ENCODE measurements at places on chromosomes 5 and 9.

GRCh38 chr5:171633776-171634470, 151.7 kb upstream of the SMIM23 start:
- DNase-seq: no peak

DNA sequence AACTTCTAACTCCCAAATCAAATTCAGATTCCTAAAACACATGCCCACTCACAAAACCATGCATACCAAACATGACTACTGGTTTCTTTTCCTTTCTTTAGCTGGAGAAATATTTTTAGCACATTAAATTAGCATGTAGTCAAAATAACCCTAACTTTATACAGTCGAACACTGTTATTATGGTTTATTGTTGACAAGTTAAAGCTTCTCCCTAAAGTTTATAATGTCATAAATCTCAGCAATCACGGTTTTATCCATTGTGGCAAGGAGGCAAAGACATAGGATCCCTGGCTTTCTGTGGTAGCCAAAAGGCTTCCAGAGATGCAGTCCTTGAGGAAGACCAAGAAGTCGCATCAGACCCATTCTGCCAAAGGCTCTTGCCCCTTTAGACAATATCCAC, 27.5 kb downstream of the ARL15 start:
- no peak for DNase-seq

DNA sequence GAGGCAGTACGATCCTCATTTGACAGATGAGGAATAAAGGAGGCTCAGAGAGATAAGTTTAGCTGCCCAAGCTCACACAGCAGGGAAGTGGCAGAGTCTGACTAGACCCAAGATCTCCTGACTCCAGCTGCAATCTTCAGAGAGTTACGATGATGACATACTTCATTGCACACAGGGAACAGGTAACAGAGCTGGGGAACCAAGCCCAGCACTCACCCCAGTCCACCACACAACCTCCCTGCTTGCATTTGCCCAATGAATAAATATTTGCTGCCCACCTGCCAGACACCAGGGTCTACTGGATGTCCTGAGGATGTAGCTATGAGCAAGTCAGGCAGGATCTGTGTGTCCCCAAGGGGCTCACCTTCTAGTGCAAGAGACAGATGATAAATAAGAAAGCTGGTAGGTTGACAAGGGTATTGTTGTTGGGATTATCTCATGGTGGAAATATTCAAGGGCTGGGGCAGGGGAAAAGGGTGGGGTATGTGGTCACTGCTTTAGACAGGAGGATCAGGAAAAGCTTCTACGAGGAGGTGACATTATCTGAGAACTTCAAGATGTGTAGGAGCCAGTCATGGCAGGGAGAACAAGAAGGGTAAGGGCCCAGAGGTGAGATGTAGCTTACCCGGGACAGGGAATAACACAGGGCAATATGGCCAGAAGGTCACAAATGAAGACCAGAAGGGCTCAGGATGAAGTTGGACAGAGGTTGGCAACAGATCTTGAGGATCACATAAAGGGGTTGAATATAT, 28.6 kb upstream of the CPEB4 start:
- DNase-seq: no peak

DNA sequence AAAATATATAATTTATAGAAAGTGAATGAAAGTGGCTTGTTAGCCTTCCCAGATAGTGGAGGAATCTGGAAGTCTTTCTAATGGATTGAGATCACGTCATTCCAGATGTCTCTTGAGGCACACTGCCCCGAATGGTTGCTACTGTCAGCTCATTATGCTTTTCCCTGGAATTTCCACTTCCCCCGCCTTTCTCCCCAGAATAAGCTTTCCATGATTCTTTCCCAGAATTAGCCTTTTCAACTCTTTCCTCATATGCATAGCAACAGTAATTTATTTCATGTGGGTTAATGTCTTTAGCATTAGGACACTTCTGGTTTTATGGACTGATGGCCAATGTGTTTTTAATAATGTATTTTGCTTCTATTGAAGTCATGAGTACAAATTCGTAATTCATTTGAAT, 81.5 kb downstream of the PALM2AKAP2 start:
- no peak for DNase-seq

- DNase-seq: no peak
Observed at GRCh38 chr5:4348423-4348822, 752.8 kb downstream of the IRX1 start.

DNA sequence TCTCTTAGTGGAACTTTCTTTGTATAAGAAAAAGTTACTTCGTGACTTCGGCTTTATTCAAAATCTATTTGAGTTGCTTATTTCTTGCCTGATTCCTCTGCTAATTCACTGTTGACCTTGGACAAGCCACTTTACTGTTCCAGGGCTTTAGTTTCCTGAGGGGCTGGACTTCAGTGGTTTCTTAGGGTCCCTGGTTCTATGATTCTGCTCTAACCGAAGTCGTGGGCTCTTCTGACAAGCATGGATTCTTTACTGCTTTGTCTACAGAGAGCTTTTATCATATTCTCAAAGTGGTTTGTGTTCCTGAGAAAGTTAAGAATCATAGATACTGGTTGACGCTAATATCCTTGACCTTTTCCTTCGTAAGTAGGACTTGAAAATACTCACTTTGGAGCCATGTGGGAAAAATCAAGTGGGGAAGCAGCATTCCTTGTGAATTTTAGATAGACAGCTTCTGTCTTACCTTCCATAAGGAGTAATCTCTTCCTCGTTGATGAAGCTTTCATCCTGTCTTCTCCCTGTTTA, 21.1 kb downstream of the EXOSC2 start:
- DNase-seq: no peak

- no peak for DNase-seq
Observed at GRCh38 chr5:116536316-116537083, 38.1 kb downstream of the SEMA6A start.

DNA sequence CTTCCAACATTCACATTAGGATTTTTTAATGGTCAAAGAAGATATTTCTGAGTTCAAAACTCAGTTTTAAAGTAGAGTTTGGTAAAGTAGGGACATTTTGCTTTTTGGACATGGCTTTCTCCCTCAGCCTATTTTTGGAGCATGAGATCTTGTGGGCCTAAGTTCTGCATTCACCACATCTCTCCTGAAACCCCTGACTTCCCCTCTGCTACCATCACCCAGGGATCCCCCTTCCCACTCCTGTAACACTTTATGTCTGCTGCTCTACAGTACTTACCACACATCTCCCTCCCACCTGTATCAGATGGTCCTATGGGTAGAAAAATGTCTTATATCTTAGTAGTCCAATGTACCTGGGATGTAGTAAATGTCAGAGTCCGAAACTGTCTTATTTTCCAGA, 48.2 kb upstream of the JAK2 start:
- DNase-seq: no peak

- no peak for DNase-seq
Observed at GRCh38 chr5:61303346-61303745, 28.7 kb upstream of the ZSWIM6 start.

DNA sequence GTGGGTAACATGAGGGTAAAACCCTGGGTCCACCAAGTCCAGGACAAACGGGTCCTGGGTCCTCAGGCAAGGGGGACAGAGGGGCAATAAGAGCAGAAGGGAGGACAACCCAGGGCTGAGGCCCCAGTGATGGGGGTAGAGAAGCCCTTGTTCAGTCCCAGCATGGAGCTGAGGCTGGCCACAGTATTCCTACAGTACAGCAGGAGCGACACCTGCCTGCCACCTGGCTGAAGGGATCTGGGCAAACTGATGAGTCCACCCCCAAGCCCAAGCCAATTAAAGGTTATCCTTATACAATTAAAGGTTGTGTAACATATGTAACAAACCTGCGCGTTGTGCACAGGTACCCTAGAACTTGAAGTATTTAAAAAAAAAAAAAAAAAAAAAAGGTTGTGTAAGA, 97.7 kb upstream of the LRRTM2 start:
- no peak for DNase-seq

DNA sequence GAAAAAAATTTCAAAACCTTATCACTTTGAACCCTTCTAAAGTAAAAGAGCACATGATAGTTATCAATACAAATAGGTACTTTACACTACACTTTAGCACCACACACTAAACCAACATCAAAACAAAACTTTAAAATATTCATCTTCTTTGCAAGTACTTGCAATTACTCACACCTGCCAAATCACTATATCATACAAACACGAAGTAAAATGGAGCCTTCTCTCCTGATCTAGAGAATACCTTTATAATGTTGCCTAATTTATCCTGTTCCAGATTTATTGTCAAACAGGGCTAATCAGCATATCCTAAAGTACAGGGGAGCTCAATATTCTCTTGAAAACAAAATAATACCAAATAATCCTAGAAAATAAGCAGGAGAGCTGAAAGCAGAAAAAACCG, 3.0 kb downstream of the RNF145 start:
- no peak for DNase-seq

- DNase-seq: no peak
Observed at GRCh38 chr5:73693573-73694061, 67.6 kb downstream of the ARHGEF28 start.

DNA sequence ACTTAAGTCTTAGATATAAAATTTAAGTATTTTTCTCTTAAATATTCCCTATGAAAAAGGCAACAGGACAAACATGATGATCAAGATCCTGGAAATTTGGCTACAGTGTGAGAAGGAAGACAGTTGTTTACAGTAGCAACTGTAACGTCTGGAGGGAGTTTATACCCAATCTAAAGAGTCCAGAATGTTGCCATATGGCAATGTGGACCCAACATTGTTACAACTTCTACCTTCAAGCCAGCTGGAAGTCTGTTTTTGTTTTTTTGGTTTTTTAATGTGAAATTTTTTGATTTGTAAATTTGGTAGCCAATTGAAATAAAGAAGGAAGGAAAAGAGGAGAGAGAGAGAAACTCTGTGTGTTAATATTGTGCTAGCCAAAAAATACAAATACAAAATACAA, 233.4 kb downstream of the CHSY3 start:
- DNase-seq: no peak

GRCh38 chr5:134724872-134725271, 13.5 kb upstream of the CAMLG start:
- DNase-seq: no peak

- no peak for DNase-seq
Observed at GRCh38 chr5:174371600-174372094, 326.1 kb downstream of the NSG2 start.

DNA sequence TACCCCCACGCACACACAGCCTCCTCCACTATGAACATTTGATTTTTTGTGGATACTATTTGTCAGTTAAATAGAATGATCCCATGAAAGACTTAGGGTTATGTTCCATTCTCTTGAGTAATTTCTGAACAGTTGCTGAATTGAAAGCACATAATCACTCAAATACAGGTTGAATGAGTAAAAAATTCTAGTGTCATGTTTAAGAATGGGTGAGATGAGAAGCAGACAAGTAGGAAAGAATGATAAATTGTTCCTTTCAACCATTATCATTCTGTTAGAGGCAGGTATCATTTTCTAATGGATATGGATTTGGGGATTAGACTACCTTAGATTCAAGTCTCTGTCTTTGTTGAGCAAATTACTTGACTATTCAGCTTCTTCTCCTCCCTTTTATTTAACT, 19.3 kb downstream of the RAD50 start:
- no peak for DNase-seq

GRCh38 chr9:108043585-108043984, 554.0 kb upstream of the KLF4 start:
- no peak for DNase-seq

- no peak for DNase-seq
Observed at GRCh38 chr5:179323026-179323870, 22.0 kb downstream of the ADAMTS2 start.

GRCh38 chr9:100581081-100581480, 3.2 kb downstream of the CAVIN4 start:
- DNase-seq: no peak

DNA sequence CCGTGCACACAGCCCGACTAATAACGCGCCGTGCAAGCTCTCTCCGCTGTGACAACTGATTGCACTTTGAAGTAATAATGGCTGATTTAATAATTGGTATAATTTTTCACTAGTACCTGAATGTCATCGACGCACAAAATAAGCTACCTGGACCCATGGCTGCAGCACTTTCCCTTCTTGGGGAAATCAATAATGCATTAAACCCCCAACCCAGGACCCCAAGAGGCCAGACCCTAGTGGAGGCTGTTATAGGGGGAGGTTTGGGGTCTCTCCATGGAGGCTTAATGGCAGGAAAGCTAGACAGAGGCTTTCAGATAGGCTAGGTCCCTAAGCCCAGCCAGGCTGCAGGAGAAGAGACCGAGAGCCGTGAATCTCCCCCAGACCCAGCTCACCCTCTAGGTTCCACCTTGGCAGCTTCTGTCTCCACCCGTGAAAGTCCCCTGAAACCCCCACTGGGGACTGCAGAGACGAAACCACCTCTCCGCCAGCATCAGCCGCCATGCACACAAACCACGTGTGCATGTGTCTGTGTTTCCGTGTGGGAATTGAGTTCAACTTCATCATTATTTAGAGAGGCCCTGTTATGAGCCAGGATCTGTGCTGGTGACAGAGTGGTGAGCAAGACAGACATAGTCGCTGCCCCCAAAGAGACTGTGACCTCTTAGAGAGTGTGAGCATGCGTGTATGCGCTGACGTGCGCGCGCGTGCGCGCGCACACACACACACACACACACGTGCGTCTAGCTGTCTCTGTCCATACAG, 168.6 kb upstream of the MVB12B start:
- DNase-seq: no peak

GRCh38 chr9:70883963-70884793, 237.2 kb downstream of the TRPM3 start:
- no peak for DNase-seq

DNA sequence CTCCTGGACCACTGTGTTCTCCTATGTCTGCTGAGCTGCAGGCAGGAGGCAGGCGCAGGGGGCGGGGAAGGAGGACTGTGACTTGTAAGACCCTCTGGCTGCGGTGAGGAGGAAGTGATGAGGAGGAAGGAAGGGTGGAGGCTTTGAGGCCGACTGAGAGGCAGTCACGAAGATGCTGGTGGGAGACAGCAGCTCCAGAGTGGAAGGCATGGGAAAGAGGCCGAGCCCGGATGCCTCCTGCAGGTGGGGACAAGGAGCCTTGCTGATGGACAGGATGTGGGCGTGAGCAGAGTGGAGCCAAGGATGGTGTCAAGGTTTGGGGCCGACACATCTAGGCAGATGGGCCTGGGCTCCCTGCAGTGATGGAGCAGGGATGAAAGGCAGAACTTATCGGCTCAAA, 74.3 kb upstream of the ICE1 start:
- DNase-seq: no peak

DNA sequence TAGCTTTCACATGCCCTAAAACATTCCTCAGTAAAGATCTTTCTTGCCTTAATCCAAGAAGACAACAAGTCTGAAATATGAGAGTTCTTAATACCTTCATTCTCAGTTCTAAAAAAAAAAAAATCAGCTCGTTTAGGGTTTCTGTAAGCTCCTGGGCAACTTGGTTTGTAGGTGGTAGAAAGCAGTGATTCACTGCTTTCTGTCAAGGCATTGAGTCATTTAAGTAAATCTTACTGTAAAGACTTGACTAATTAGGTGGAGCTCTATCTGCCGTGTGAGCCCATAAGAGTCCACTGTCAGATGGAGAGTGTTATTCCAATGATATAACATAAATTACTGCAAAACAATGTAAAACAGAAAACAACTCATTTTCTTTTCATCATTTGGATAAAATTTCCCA, 56.1 kb upstream of the MAST4 start:
- no peak for DNase-seq

GRCh38 chr5:100110497-100110896, 424.7 kb upstream of the FAM174A start:
- DNase-seq: no peak

All from stimulated activated CD4-positive, alpha-beta T cell treated with anti-CD3 and anti-CD28 coated beads, TNF-alpha, amount 100 ng/mL, for 4 hours (primary cell).